Brain pericyte (primary cell): ENCODE measurements at places on chromosomes 7 and 10.

DNA sequence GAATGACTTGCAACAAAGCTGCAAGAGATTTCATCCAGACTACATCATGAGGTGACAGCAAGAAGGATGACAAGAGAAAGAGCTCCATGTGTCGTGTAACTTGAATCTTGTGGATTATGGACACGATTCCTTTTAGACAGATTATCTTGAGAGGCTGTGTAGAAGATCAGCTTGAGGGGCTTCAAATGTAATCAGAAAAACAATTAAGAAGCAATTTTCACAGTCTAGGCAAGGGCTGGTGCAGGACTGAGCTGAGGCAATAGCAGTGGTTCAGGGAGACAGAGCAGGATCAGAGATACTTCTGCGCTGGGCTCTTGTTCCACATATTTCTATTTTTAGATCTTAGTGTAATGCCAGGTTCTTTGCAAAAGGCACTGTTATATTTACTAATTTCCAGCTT lies 253.0 kb upstream of the COBL start:
- DNase-seq = no peak

DNA sequence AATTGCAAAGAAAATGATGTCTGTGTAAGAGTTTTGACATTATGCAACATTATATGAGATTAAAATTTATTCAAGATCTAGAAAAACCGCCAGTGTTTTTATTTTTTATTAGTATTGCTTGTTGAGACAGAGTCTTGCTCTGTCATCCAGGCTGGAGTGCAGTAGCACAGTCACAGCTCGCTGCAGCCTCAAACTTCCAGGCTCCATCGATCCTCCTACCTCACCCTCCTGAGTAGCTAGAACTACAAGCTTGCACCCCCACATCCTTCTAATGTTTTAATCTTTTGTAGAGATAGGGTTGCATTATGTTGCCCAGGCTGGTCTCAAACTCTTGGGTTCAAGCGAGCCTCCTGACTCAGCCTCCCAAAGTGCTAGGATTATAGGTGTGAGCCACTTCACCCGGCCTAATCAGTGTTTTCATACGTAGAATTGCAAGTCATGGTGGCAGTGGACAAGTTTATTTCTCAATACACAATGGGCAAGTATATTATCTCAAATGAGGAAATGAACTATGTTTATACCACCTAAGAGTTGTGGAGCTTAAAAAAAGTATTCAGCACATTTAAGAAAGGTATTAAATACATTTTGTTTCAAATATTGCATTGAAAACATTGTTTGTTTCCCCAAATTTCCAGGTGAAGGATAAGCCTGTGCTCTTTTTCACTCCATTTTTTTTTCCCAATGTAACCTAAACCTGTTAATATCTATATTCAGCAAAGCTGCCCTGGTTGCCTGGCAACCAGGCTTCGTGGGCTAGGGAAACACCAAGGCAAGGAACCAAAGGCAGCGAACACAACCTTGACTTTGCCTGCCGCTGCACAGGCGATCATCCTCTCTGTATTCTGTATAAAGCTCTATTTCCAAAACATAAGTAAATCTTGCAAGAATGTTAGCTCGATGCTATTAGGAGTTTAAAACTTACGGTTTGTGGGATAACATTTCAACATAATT lies 163.9 kb downstream of the CACNB2 start:
- DNase-seq = no peak

- DNase-seq = no peak
Measured at GRCh38 chr10:8042721-8043568, 11.5 kb upstream of the GATA3 start.

DNA sequence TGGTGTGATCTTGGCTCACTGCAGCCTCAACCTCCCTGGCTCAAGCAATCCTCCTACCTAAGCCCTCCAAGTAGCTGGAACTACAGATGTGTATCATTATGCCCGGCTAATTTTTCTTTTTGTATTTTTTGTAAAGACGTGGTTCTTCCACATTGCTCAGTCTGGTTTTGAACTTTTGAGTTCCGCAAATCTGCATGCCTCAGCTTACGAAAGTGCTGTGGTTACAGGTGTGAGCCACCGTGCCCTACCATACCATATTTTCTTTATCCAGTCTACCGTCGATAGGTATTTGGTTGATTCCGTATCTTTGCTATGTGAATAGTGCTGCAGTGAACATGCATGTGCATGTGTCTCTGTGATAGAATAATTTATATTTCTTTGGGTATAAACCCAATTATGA lies 6.5 kb downstream of the ZNF107 start:
- DNase-seq = no peak

GRCh38 chr10:119297207-119297968 lies 90.0 kb downstream of the GRK5 start:
- no peak for DNase-seq
